ENCODE measurements at places on chromosomes 3 and 15. TPM values are rescaled to one million over a fixed set of nuclear protein-coding genes. Genes with fewer than 3 reads are reported as not detected.

Gene HDC
- total RNA-seq = not detected

Gene CCDC80
- 7.5 TPM for total RNA-seq

Gene TUSC7
- under 0.01 TPM for total RNA-seq

Gene C3orf49
- not detected for total RNA-seq

Gene CTXN2
- not detected for total RNA-seq

Gene MBNL1
- 258 TPM for total RNA-seq

Gene GPX1
- 244 TPM for total RNA-seq

Gene CCDC33
- total RNA-seq = not detected

Gene ACTC1
- not detected for total RNA-seq

Gene STRC
- not detected for total RNA-seq

All from epithelial cell of umbilical artery (primary cell).